ENCODE measurements at places on chromosomes 7 and 10. TPM values are rescaled to one million over a fixed set of nuclear protein-coding genes. Genes with fewer than 3 reads are reported as not detected.

Gene LARP4B
- 14.2 TPM for polyA plus RNA-seq

Gene ZNF487
- 6.2 TPM for polyA plus RNA-seq

Gene STEAP4
- polyA plus RNA-seq: not detected

Gene SKIDA1
- 3.7 TPM for polyA plus RNA-seq

Gene TRIM73
- polyA plus RNA-seq: 15.2 TPM

Gene LIPK
- not detected for polyA plus RNA-seq

Gene AKR1E2
- 0.30 TPM for polyA plus RNA-seq

Gene ZNF804B
- polyA plus RNA-seq: 0.37 TPM

Gene EMX2
- 0.12 TPM for polyA plus RNA-seq

Gene RASA4B
- 43.0 TPM for polyA plus RNA-seq

Gene PRKCQ
- 0.26 TPM for polyA plus RNA-seq

Gene TMEM178B
- 40.7 TPM for polyA plus RNA-seq

Gene SPDYE11
- polyA plus RNA-seq: 0.48 TPM

Gene TCAF2
- 0.28 TPM for polyA plus RNA-seq

Gene C1QL3
- polyA plus RNA-seq: 0.68 TPM

Gene CYP2C18
- polyA plus RNA-seq: not detected

Gene HOXA1
- polyA plus RNA-seq: not detected

Gene ARL5B
- polyA plus RNA-seq: 50.0 TPM

Gene KAT6B
- 13.3 TPM for polyA plus RNA-seq

Gene PVRIG
- not detected for polyA plus RNA-seq

Gene CPSF4
- polyA plus RNA-seq: 238 TPM

Gene HEPACAM2
- polyA plus RNA-seq: 0.24 TPM

Gene SLC18A3
- polyA plus RNA-seq: not detected

Gene ABHD11
- polyA plus RNA-seq: 12.8 TPM

Gene RPEL1
- polyA plus RNA-seq: not detected

Gene TMEM196
- polyA plus RNA-seq: 30.3 TPM

Gene TLX1
- polyA plus RNA-seq: not detected

Gene SHH
- 1.2 TPM for polyA plus RNA-seq

Gene CH25H
- polyA plus RNA-seq: 0.22 TPM

Gene EEPD1
- 4.2 TPM for polyA plus RNA-seq

Gene DGKB
- polyA plus RNA-seq: 0.76 TPM

Gene GIMAP6
- polyA plus RNA-seq: not detected

Gene HOXA5
- polyA plus RNA-seq: not detected

Gene AKR1C4
- not detected for polyA plus RNA-seq

Gene TMEM130
- 12.3 TPM for polyA plus RNA-seq

Gene NUDT13
- polyA plus RNA-seq: 1.8 TPM

Measured in neural cell (in vitro differentiated cells).